ENCODE measurements at places on chromosomes 2 and 18.

DNA sequence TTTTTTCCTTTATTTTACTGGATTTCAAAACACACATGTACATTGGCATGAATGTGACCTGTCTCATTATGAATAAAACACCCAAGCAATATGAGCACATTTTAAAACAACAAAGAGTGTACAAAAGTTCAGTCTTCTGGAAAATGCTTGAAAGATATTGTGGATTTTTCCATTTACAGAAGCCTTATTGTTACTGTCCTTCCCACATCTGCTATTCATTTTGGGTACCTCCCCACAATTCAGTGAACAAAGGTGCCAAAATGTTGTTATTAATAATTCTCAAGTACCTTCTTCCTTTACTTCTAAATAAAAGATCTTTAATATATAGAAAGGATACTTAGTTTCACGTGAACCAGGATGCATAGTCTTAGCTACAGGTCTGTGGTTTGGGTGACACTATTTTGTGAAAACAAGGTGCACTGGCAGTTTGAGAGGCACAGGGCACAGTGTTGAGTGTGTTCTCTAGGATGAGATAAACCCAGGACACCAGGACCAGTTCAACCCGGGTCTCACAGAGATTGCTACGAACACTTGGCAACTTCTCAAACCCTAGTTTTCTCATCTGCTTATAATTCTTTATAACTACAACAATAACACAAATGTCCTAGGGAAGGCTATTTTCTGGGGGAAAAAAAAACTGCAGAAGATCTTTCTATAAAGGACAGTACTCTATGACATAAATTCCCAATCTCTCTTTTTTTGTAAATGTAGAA is 84.5 kb upstream of the GALNT5 start:
- DNase-seq: no peak

GRCh38 chr2:233088972-233089345 is 28.8 kb downstream of the INPP5D start:
- DNase-seq: no peak

- no peak for DNase-seq
These were observed 42.1 kb downstream of the TMEM200C start for GRCh38 chr18:5853253-5853652.

DNA sequence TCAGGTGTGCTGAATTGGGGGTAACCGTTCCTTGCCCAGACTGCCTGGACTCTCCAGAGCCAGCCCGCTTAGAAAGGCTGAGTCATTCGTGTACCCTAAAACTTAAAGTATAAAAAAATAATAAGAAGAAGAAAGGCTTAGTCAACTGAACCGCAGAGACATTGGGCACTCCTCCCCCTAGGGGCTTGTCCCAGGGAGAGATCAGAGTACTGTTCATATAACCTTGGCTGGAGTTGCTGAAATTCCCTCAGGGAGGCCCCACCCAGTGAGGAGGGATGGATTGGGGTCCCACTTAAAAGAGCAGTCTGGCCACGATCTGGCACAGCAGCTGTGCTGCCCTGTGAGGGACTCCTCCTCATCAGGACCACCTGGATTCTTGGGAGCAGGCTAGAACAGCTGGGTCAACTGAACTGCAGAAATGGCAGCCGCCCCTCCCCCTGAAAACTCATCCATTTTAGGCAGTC is 37.2 kb downstream of the ANKRD12 start:
- DNase-seq: no peak

All from activated T-helper 1 cell treated with Interleukin-2 at 50 U/mL for 16 hours (primary cell).